ENCODE measurements at places on chromosomes 5 and 9.

DNA sequence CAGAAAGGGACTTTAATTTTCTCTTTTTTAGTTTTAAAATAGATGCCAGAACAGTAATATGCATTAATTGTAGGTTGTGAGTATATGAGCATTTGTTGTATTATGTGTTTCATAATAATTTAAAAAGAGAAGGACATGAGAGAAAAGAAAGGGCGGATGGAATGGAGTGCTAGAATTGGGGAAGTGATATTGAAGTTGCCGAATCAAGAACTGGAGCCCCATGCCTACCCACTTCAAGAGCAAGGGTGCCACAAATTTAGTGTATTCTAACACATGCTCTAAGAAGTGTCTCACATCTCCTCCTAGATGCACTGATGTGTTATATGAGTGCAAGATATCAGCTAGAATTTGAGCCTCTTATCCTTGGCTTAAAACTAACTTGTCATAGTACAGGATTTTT, 43.6 kb upstream of the FYB1 start:
- no peak for DNase-seq

GRCh38 chr9:76756268-76756640, 8.0 kb upstream of the PCA3 start:
- DNase-seq, result no peak

GRCh38 chr5:141524604-141525597, 36.0 kb downstream of the PCDHGC5 start:
- DNase-seq, result peak; percentile 49

- DNase-seq, result no peak
These were observed 468.6 kb downstream of the CDH18 start for GRCh38 chr5:19519448-19519847.

DNA sequence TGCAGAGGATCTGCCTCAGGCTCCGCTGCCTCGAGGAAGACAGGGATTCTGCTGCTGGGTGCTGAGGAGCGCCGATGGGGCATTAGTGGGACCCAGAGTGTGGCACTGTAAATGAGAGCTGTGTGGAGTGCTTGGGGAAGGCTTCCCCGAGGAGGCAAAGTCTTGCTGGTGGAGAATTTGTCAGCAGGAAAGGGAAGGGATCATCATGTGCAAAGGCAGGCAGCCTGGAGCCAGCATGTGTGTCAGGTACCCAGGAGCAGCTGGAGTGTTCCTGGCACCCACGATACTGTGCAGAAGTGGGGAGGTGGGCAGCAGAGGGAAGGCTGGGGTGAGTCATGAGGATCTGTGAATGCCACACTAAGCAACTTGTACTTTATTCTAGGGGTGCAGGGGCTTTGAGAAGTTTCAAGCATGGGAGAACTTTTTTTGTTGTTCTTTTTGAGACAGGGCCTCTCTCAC, 12.3 kb downstream of the B4GALT7 start:
- no peak for DNase-seq

DNA sequence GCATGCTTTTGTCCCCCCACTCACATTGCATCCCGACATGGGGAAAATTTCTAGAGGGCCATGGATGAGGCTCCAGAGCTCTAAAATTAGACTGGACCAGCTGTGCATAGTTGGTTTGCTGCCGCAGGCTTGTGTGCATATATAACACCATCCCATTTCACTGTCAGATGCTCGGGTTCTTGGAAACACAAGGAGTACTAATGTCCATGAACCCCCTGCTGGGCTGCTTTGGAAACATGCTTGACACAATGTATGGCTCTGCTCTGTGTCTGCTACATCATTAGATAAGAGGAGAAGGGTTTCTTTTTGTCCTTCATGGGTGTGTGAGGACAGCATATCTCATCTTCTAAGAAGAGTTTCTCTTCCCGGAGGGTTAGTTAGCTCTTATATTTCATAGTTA, 292.1 kb upstream of the RORB start:
- DNase-seq, result no peak

DNA sequence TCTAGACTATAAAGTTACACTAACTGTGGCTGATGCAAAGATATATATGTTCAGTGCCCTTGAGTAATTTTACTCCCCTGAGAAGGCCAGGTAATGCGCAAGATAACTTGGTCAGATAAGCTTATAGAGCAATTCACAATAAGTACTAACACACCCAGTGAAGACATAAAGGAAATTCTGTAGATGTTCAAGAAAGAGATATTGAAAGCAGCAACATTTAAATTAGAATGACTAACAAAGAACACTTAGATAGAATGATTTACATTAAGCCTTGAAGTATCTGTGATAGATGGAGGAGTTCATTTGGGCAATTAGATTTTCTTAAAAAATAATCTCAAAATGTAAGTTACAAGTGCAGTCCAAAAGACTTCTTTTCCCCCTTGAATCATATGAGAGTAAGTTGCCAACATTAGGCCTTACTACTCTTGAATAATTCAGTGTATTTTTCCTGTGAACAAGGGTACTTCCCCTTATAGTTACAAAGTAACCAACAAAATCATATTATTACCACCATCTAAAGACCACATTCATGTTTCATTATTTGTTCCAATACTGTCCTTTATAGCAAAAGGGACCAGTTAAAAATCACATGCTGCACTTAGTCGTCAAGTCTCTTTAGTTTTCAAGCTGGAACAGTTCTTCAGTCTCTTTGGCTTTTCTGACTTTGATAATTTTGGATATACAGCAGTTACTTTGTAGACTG, 44.4 kb upstream of the ELOVL7 start:
- no peak for DNase-seq

DNA sequence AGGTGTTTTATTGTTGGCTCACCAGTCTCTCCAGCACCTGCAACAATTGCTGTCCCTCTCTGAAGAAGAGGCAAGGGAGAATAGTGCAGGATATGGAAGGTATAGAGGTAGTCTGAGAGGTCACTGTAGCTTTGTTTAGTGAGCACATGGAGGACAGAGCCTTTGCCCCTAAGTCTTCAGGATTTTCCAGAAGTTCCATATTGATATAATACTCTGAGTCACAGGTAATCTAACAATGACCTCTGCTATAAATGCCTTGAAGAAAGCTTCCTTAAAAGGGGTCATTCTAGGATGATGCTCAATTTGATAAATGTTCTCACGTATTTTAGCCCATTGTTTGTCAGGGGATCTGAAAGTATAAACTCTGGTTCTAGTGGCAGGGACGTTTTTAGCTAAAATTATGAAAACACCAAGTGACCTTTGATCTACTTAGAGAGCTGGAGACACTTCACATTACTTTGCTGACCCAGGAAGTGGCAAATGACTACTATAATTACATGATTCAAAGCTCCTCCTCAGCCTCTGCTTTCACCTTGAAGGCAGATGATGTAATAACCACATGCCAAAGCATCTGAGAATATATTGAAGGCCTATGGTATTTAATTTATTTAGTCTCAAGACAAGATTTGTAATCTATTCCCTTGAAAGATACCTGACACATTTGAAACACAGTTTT, 366.9 kb upstream of the NUDT12 start:
- no peak for DNase-seq

GRCh38 chr5:141846031-141846430, 32.2 kb downstream of the PCDH1 start:
- DNase-seq, result no peak

DNA sequence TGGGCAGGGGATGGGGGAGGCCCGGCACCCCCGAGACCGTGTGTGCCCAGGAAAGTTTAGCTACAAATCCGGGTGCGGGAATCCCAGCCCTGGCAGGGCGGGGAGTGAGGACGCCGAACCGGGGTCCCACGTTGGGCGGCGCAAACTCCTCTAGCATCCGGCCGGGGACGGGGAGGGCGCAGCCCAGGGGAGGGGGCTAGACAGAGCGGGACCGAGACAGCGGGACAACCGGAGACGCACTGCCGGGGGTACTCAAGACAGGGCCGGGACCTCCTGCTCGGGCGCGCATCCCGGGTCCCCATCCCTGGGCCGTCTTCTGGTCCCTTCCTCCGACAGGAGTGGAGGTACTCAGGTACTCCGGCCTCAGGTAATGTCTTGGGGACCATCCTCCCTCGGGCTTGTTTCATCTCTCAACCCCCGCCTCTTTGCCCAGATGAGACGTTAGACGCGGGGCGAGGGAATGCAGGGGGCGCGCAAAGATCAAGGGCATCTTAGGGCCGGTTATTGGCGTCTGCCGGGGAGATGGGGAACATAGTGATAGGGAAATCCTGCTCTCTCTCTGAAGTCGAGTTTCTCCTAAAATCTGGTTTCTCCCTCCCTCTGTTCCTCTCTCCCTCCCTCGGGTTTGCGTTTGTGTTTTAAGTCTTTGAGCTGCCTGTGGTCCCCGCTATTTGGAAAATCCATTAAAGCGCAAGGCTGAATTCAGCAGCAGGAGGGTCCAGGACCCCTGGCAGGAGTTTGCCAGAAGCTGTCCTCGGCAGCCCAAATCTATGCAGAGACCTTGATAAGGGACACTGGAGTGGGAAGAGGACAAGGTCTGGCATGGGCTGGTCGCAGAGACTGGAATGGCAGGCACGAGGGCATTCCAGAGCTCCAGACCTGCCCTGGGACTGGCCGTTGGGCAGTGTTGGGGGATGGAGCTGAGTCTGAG, 815 bp downstream of the PDZD2 start:
- no peak for DNase-seq

DNA sequence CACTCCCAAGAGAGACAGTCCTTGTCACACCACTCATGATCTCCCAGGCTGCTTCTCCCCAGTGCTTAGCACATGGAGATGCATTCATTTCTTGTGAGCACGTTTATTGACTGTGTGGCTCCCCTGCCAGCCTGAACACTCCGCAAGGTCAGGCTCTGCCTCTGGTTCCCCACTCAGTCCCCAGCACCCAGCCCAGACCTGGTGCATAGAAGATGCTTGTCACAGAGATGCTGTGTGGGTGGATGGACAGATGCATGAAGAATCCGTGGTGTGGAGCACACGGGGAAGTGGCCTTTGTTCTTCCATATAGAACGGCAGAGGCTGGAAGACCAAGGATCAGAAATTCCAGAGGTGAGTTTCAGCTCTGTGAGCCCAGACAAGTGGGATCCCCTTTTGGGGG, 13.8 kb upstream of the CRB2 start:
- no peak for DNase-seq

DNA sequence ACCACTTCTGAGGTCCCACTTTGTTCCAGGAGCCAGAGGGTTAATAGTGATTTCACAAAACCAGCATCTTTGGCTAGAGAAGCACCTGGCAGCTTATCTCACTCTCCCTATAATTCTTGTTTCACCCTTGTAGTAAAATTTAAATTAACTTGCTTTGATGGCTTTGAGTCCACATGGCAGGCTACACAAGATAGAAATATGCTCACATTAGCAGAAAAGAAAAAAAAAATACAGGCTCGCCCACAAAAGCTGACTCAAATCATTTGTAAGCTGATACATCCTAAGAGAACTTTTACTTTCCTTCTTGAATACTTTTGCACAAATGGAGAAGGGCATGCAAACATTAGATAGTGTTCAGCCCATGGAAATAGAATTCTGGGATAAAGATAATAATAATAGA, 36.2 kb downstream of the TNFSF15 start:
- DNase-seq, result no peak
